ENCODE measurements at places on chromosomes 6 and 20.

- DNase-seq = peak; percentile 81
Observed at GRCh38 chr20:10924644-10925201, 250.9 kb upstream of the JAG1 start.

GRCh38 chr20:10857352-10858070, 183.7 kb upstream of the JAG1 start:
- peak; percentile 84 for DNase-seq

DNA sequence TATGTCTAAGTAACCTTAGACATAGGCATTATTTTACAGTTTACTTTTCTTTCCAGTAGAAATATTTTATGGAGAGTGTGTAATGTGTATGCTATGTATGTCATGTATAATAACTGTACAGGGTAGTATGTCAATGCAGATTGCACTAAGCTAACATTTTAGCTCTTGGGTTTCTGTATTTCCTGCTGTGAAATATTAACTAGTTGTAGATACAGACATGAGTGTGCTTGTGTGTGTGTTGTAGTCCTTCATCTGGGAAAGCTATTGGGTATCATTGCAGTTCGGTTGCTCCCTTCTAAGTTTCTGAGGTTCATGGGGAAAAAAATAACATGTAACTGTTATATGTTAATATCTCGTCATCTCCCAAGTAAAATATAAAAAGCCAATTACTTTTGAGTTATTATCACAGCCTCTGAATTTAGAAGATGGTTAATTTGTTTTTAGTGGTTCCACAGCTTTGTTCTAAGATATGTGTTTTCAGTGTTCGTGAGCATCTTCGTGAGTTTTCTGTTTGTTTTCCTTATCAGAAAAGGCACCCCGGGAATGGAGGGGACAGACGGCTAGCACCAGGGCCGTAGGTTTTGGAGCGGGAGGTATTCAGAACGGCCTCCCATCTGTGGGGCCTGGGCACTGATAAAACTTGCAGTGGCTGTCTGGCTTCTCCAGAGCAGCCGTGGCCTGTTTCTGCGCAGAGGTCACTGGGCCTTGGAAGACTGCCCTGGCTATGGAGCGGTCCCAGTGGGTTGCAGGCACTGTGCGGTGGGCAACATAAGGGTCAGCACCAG, 215.0 kb downstream of the ARID1B start:
- DNase-seq = peak; percentile 56

DNA sequence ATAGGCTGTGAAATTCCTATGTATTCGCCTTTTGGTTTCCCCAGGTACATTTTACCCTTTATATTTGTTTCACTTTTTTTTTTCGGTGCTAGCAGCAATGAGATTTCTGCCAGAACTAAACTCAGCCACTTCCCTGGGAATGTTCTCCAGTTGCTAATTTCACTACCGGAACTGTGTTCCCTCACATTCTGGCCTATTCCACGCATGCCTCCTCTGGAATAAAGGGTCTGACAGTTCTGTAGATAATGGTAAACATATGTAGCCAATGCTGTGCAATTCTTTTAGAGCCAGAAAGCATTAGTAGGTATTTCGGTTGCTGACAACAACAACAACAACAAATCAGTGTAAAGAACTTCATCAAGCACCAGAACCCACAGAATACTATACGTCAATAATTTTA, 96.1 kb upstream of the TBX18 start:
- DNase-seq = no peak

DNA sequence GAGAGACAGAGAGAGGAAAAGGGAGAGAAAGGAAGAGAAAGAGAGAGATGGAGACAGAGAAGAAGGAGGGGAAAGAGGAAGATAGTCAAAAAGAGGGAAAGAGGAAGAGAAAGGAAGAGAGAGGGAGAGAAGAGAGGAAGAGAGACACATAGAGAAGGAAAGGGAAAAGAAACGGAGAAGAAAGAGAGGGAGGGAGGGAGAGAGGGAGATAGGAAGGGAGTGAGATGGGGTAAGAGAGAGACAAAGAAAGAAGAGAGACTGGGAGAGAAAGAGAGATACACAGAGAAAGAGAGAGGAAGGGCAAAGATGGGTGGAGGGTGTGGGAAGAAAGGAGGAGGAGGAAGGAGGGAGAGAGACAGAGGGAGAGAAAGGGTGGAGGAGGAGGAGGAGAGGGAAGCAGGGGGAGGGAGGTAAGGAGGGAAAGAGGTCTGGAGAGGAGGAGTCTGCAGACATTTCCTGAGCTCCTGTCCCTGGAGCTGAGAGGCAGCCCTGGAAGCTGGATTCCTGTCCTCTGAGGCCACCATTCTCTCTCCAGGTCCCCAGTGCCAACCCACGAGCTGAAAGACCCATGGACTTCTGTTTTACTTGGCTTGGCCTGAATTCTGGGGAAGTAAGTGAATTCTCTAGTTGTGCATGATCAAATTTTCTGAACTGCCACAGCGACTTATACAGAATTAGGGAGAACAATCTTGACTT, 9.9 kb downstream of the FOXF2 start:
- no peak for DNase-seq

GRCh38 chr6:161265975-161266374, 7.9 kb downstream of the AGPAT4 start:
- DNase-seq = no peak

GRCh38 chr6:53432318-53433161, 83.8 kb upstream of the ELOVL5 start:
- DNase-seq = peak; percentile 96

DNA sequence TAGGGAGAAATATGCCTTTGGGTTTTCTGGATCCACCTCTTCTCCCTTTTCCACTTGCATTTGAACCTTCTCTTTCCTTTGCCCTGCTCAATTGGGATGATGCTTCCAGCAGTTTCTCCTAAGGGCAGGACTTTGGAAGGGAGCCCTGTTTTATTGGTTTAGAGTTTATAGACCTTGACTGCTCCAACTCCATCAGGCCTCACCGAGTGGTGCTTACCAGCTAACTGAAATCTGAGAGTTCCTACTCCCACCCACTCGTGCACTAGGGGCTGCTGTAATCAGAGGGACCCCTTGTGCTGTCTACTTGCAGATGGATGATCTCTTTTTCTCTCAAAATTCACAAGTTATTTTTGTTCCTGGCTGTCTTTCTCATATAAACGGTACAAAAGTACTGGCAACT, 121.3 kb upstream of the SLC22A16 start:
- no peak for DNase-seq

GRCh38 chr6:42784717-42785498, 3.1 kb downstream of the BICRAL start:
- DNase-seq = no peak

DNA sequence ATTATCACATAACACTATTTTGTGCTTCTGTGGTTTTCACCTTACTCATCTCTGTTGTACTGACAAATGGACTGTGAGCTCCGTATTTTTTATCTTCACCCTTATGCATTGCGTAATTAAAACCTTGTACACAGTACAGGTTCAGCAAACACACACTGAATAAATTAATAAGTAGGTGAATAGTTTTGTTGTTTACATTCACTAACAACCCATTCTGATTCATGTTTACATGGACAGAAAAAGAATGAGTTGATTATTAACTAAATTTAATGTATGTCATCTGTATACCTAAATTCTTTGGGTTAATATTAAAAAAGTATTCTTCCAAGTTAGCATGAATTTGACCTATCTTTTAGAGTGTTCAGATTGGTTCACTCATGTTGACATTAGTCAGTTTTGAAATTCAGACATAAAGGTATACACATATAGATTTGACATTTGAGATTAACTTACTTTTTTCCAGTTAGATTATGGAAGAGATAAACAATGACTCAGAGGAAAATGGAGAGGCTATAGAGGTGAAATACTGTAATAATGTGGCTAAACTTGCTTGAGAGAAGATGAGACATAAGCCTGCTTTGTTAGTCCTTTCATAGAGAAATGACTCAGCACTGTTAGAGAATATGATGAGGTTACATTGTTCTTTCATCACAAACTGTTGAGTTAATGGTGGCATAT, 541.7 kb upstream of the FLRT3 start:
- DNase-seq = peak; percentile 72

GRCh38 chr6:136784271-136784664, 8.0 kb downstream of the MAP3K5 start:
- DNase-seq = no peak

GRCh38 chr6:15359335-15359862, 113.5 kb downstream of the JARID2 start:
- no peak for DNase-seq

DNA sequence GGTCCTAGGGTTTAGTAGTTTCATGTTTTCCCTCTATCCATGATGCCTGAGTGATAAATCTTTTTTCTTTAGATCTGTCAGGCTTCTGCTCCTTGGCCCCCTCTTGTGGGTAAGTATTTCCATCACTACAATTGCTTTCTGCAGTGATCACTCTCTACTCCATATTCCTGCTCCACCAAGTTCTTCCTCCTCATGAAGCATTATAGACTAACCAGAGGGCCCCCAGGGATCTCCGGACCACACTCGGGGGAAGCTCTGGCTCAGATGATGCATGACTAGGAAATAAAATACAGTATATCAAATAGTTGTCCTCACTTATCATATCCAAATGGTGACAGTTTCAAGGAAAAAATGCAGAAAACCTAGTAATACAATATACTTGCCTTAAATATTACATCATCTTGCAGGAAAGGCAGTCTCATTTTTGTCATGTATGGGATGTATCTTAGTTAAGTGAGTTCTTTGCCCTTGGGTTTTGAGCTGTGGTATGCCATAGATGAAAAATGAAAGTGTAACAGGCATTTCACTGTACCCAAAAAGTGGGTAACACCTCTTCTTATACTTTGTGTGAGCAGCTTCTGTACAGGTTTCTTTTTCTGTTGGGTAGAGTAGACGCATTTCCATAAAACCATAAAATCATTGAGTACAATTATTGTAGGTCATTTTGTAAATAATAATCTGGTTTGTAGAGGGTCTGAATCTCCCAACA, 200.9 kb upstream of the EYA4 start:
- DNase-seq = peak; percentile 74

GRCh38 chr6:169957351-169957963, 206.0 kb downstream of the ERMARD start:
- DNase-seq = no peak

- no peak for DNase-seq
Observed at GRCh38 chr6:41159415-41160082, 3.4 kb downstream of the TREM2 start.

All from choroid plexus epithelial cell (primary cell).